EH (cell line): ENCODE measurements at places on chromosomes 5 and 9.

DNA sequence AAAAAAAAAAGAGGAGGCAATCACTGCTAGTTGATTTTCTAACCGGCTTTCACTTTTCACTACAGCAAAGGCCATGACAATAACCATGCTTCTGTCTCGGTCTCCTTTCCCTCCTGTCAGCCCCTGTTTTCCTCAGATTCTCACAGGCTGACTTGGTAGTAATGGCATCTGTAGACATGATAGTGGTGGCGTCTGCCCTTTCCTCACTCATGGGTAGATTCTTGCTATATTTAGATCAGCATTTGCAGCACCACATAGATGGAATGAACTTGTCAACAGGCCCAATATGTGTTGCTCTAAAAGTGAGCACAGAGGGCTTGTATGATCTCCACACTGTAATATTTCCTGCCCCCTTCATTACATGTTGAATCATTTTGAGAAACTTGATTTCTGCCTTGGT is 120.3 kb upstream of the FTMT start:
- DNase-seq, result no peak

DNA sequence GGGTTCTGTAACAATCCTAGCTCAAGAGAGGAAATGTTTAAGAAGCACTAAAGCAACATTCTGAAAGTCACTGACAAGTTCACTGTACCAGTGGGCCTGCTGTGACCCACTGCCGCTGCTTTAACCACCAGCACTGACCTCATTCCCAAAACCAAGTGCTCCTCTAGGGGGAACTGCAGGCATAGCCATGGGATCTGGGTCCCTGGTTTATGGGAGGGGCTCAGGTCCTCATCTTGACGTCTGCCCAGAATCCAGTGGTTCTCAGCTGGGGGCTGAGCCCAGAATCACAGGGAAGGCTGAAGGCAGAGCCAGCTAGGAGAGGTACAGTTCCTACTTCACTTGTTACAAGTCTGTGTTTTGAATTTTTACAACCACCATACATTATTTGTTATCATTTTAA is 36.1 kb upstream of the SLC2A8 start:
- peak; percentile 54 for DNase-seq

GRCh38 chr9:124752967-124753366 is 18.1 kb downstream of the NR6A1 start:
- DNase-seq, result peak; percentile 79

GRCh38 chr9:113525205-113525604 is 61.7 kb downstream of the RGS3 start:
- no peak for DNase-seq

DNA sequence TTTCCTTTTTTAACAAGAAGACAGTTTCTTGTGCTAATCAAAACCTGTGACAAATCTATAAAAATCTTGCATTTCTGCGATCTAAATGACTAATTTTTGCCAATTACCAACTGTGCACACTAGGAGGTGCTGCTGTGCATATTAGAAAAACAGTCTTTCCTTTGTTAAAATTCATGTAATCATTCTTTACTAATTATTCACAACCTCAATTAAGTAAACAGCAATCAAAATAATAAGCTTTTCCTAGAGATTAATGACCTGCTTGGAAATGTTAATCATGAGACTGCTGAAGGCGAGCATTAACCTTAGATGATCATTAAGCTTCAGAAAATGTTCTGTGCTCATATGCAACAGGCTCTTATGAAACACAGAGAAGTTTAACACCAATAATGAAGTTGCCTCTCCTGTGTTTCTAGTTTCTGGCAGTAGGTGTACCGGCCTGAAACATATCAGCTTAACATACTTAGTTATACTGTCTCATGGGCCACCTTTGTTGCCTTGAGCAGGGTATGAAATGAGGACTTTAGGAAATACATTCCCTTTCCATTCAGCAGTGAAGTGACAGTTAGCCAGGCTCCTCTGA is 17.7 kb downstream of the RFESD start:
- DNase-seq, result peak; percentile 58
